ENCODE measurements at places on chromosomes 1 and 21.

DNA sequence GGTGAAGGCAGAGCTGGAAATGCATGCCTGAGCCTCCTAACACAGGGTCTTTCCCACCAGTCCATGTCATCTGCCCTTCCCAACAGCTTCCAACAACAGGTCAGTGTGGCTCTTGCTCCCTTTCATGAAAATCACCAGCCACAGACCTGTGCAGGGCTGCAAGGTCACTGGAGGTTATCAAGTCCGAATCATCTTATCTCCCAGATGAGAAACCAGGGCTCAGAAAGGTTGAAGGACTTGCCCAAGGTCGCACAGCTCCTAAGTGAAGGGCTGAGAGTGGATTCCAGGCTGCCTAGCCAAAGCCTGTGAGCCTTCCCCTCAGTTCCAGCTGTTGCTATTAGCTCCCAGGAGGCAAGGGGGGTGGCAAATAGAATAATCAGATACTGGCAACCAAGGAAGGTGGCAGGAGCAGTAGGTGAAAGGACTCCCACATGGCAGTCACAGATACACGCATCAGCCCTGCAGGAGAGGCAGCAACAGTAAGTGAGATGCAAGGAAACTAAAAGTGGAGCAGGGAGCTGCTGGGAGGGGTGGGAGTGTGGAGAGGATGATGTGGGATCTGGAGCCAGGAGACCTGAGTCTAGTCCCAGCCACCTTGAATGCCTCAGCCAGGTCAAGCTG, 74.2 kb downstream of the SSBP3 start:
- no peak for DNase-seq

DNA sequence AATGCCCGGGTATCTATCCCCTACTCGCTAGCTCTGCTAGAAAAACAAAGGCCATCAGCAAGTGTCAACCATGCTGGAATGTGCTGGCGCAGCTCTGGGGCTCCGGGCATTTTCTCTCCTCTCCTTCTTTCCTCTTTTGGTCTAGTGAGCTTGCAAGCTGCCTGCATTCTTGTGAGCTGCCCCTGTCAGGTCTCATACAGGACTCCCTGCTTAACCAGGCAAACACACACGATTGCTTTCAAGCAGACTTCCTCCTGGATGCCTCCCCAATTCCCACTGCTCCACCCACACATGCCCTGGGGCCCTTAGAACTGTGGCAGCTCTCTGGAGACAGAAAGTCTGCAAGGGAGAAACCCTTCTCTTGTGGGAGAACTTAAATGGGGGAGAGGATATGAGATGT, 35.7 kb upstream of the SUCO start:
- DNase-seq = no peak

- no peak for DNase-seq
Measured at GRCh38 chr1:8363186-8363766, 45.4 kb downstream of the SLC45A1 start.

GRCh38 chr21:16792101-16792500, 720.7 kb upstream of the CXADR start:
- no peak for DNase-seq

GRCh38 chr1:24186993-24187790, at the start of gene IFNLR1:
TSS of gene IFNLR1 (minus strand) at chr1:24187289. CDS start at chr1:24187248, 41 bp downstream.
- peak; percentile 53 for DNase-seq

DNA sequence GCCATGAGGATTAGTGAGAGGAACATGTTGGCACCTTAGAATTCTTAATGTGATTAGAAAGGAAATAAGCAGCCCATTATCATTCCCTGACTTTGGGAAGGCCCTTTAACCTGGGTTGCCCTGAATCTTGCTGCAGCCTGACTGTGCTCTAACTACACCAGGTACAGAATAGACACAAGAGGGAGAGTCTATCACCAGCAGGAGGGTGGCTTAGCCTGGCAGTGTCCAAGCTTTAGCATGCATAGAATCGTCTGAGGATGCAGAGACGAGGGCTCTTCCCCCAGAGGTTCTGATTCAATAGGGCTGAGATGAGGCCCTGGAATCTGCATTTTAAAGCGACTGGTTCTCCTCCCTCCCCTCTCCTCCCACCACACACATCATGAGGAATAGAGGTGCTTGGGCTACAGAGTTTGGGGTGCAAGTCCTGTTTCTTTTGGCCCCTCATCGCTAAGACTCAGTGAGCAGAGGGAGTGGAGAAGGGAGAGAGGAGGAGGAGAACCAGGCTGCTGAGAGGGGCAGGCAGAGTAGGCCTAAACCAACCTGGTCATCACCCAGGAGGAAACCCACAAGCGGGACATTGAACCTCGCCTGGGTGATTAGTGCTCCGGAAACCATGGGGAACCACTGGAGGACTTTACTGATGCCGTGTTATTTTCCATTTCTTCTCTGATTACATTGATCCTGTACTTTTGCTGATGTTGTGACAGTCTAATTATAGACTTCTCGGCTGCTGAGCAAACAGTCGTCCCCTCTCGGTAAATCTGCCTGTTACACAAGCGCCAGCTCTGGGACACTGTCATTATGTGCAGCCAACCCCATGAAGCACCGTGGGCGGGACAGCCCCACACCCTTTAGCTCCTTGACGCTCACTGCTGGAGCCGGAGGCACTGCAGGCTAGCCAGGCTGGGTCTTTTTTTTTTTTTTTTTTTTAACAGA, 6.3 kb upstream of the TENT5C start:
- no peak for DNase-seq

- no peak for DNase-seq
Measured at GRCh38 chr1:172941471-172941870, 109.3 kb downstream of the TNFSF18 start.

DNA sequence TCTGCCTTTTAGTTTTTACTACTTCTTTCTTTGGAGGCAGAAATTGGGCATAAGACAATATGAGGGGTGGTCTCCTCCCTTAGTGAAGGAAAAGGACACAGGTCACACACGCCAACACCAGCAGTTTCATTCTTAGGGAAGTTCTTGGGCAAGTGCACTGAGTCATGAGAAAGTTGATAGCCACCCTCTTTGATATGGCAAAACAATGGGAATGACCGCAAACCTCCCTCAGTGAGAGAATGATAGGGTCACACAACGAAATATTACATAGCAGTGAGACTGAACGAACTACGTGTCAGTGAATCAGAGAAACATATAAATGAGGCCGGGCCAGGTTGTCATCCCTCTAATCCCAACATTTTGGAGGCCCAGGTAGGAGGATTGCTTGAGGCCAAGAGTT, 20.0 kb downstream of the IL6R start:
- no peak for DNase-seq

- no peak for DNase-seq
Measured at GRCh38 chr1:63621698-63622097, 28.5 kb downstream of the PGM1 start.

- DNase-seq = no peak
Measured at GRCh38 chr1:244758708-244759107, 76.8 kb upstream of the COX20 start.

- DNase-seq = no peak
Measured at GRCh38 chr1:89823679-89824292, 3.0 kb downstream of the LRRC8D start.

DNA sequence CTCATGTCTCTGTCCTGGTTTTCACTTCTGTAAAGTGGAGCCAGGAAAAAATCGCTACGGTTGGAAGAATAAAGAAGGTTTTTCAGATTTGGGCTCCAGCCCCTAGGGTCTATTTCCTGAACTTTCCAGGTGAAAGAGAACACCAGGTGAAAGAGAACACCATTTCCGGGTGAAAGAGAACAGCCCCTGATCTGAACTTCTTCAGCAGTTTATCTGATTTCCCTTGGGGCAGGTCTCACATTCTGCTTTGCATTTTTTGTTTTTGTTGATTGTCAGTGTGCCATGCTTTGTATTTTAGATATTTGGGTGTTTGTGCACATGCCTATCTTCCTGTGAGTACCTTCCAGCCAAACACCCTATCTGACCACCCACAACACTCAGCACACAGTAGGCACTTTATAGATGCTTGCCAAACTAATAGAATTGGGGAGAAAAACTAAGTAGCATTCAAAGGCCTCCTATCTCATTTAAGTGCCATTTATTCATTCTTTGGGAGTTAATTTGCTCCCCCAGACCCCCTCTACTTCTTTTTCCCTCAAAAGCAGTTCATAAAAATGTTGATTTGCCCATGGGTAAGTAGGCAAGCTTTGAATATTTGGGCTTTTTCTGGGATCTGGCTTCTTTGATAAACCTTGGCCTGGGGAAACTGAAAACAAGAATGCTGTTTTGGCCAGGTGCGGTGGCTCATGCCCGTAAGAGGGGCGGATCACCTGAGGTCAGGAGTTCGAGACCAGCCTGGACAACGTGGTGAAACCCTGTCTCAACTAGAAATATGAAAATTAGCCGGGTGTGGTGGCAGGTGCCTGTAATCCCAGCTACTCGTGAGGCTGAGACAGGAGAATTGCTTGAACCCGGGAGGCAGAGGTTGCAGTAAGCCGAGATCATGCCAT, 2.2 kb downstream of the NAV1 start:
- DNase-seq = no peak

- no peak for DNase-seq
Measured at GRCh38 chr1:86207323-86207722, 50.8 kb upstream of the COL24A1 start.

GRCh38 chr1:50529510-50529909, 106.3 kb upstream of the DMRTA2 start:
- DNase-seq = no peak

- DNase-seq = no peak
Measured at GRCh38 chr1:231487019-231487418, 41.5 kb upstream of the TSNAX start.

DNA sequence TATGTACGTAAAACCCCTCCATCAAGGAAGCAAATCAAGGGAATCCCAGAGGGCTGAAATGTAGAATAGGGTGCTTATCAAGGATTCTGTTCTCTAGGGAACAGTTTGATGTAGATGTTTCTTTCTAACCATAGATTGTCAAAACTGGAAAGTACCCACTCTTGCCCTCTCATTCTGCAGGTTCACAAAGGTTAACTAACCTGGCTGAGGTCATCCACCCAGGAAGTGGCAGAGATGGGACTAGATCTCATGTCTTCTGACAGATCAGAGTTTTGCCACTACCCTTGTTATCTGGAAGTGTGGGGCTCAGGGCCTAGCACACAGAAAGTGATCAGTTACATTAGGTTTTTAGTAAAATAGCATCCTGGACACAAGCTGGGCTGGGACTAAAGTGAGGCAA, 47.4 kb downstream of the GFI1 start:
- no peak for DNase-seq

- no peak for DNase-seq
Measured at GRCh38 chr1:109543988-109544735, 4.3 kb upstream of the GNAI3 start.

Data from stimulated activated CD4-positive, alpha-beta T cell treated with anti-CD3 and anti-CD28 coated beads, TNF-alpha, amount 100 ng/mL, for 24 hours (primary cell).